ENCODE measurements at places on chromosomes 3 and 15.

GRCh38 chr3:185152410-185153170 lies at the start of gene C3orf70:
Gene C3orf70 (minus strand): TSS chr3:185153060. CDS start chr3:185152823, 237 bp downstream.
- DNase-seq = peak; percentile 72

GRCh38 chr3:63914312-63914711 lies 2.1 kb upstream of the SCAANT1 start:
- DNase-seq = no peak

DNA sequence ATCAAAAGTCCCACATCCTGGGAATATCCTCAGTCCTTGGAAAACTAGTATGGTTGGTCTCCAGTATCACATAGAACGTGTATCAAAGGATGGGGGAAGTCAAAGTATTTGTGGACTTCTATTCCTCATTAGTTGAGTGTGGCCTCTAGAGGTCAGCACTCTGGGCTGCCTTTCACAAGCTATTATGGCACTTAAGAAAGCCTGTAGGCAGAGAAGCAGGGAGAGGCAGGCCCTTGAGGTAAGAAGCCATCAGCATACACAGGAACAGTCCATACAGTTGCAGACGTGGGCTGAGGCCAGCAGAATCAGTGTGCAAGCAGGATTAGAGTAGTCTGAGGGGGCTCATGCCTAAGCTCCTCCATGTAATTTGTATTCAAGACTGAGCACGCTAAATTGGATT lies 341.7 kb downstream of the CLSTN2 start:
- DNase-seq = no peak

DNA sequence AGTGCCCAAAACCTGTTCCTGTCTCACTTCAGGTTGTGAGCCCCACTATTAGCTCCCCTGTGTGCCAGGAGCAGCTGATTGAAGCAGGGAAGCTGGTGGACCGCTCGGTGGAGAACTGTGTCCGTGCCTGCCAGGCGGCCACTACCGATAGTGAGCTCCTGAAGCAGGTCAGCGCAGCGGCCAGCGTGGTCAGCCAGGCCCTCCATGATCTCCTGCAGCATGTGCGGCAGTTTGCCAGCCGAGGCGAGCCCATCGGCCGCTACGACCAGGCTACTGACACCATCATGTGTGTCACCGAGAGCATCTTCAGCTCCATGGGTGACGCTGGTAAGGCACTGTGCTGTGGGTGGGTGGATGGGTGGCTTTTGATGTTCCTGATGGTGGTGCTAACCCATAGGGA lies 334.1 kb upstream of the TPM1 start:
- DNase-seq = no peak

DNA sequence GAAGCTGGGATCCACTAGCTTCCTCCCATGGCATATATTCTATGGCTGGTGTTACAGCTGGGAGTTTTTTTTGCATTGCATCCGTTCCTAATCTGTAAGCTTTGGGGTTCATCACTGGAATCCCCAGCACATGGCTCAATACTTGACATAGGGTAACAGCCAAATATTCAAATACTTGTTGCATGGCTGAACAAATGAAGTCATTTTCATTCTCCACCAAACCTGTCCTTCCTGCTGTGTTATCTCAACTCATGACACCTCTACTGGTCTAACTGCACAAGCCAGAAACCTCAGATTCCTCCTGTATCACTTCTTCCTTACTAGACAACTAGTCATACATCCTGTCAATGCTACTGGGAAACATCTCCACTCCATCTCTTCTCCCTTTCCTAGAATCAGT lies 43.4 kb downstream of the ST3GAL6 start:
- DNase-seq = no peak

DNA sequence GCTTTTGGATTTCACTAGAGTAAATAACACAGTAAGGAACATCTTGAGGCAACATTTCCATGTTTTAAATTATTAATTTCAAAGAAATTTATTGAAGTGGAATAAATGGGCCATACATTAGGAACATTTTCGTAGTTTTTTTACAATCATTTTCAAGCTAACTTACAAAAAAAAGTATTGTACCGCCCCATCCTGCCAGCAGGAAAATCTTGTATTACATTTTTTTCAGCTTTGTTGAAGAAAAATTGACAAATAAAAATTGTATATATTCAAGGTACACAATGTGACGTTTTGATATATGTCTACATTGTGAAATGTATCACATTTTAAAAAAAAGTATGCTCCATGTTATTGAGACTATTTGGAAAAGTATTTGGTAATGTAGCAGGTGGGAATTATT lies 1001.9 kb upstream of the NR2F2 start:
- no peak for DNase-seq

DNA sequence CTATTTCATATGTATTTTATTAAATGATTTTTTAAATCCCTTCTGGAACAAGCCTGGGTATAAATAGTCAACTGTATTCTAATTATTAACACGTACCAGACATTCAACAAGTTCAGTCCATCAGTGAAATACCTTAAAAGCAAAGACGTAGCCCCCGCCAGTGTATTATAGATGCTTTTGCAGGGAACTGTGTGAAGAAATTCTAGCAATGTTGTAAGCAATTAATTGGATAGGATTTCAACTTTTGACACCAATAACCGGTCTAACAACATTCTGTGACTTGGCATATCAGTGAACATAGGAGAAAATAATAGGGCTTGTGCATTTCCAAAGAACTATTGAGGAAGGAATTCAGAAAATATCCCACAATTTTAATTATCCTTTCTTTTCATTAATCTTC lies 67.2 kb upstream of the TGFBR2 start:
- no peak for DNase-seq

GRCh38 chr15:65311760-65312159 lies 7.3 kb downstream of the RNU5B-1 start:
- DNase-seq = no peak

DNA sequence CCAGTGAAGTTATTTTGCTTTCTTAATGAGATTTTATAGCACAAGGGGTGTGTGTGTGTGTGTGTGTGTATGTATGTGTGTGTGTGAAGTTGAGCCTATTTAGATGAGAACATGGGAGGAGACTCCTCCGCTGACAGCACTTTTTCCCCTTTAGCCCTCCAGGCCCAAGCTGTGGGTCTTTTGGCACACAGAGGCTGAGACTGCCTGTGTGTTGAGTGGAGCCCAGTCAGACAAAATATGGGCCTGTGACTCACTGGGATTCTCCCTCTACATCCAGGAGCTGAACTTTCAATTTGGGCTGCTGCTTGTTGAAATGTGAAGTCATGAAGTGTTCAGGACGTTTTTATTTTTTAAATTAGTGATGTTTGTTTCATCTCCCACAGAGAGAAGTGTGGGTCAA lies 108.0 kb downstream of the MFSD1 start:
- peak; percentile 7 for DNase-seq

DNA sequence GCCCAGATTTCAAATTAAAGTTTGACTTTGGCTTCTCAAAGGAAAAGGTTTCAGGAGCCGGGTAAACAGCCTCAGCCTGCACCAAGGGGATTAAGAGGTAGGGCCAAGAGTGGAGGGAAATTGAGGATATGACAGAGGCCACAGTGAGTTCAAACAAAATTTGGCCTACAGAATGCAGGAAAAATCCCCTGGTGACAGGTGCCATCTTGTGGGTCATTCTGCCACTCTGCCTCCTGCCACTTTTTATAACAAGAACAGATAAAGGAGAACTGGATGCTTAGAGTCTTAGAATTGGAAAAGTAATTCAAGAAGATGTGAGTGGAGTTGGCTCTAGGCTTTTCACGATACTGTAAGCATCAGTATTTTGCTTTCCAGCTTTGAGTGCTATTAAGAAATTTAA lies 253.2 kb downstream of the NR2F2 start:
- no peak for DNase-seq

- no peak for DNase-seq
Observed at GRCh38 chr3:1252061-1252430, 159.2 kb downstream of the CNTN6 start.

DNA sequence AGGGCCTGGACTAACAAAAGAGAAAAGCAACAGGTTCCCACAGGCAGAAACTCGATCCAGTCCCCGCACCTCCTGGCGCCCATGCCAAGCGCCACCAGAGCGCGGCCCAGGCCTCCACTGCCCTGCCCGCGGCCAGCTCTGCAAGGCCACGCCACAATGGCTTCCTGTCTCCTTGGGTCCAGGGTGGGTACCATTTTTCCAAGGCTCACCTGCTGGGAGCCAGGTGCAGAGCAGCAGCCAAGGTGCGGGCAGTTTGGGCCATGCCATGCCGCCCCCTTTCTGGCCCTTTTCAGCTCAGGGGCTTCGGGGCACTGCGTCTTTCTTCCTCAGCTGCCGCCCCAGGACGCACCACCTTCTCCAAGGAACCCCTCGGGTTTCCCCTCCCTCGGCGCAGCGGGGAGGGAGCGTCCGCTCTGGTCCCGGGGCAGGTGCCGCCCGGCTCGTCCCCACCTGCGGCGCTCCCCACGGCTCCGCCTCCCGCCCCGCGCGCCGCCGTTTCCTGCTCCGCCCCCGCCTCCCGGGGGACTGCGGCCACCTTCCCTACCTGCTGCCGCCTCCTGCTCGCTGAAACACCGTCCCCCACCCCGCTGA lies at the start of gene ILDR1:
ILDR1 (minus strand) TSS at position 437 of the 591 bp plus-strand sequence; CDS start at position 267, 170 bp downstream.
- no peak for DNase-seq

All from Daoy (cell line).